ENCODE measurements at places on chromosomes 3 and 15.

DNA sequence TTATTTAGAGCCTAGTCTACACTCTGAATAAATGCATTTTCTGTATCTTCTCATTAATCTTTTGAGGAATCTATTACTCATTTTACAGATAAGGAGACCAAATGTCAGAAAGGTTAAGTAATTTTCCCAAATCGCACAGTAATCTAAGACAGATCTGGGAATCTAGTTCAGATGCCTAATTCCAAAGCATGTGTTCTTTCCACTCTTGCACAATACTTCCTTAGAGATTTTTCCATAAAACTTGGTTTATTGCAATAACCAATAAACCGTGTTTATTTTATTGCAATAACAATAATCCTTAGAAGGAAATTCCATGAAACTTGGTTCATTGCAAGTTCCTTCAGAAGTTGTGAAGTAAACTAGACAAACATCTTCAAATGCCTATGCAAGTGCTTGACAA is 17.4 kb upstream of the COL8A1 start:
- DNase-seq = no peak

DNA sequence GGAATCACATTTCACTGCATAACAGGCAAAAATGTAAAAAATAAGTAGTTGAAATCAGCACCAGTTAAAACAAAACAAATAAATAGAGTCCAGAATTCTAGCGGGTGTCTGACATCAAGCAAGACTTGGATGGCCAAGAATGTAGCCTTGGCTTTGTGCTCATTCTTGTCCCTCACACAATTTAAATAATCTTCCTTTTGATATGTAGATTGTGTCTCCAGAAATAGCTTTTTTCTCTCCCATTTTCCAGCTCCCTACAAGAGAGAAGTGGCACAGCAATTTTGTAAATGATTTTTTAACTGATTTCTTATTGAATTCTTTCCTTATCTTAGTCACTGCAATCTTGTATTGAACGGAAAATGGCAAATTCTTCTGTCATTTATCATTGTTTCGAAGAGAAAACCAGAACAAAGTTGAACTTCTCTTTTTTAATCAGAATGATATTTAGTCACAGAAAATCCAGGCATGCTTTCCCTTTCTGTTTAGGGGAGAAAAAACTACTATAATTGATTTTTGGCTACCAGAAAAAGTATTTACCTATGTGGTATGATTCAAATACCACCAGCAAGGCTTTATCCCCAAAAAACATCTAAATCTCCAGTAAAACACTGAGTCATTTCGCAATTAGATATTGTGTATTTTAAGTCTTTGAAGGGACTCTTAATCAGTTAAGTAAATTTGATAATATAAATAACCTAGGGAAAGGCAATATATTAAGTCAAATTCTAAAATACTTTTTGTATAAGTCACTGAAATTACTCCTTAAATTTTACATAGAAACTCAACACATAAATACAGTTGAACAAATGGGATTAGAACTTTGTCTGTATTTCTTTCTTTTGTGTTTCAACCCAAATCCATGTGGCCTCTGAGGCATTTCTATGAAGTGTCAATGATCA is 481.7 kb downstream of the GBE1 start:
- no peak for DNase-seq

- no peak for DNase-seq
Observed at GRCh38 chr15:62896969-62897486, 145.5 kb upstream of the TPM1 start.

GRCh38 chr3:158882445-158882844 is 80.6 kb downstream of the MFSD1 start:
- DNase-seq = no peak

GRCh38 chr3:94162700-94163099 is 99.8 kb downstream of the NSUN3 start:
- DNase-seq = no peak

- no peak for DNase-seq
Observed at GRCh38 chr15:25415217-25415616, 23.6 kb downstream of the UBE3A start.

DNA sequence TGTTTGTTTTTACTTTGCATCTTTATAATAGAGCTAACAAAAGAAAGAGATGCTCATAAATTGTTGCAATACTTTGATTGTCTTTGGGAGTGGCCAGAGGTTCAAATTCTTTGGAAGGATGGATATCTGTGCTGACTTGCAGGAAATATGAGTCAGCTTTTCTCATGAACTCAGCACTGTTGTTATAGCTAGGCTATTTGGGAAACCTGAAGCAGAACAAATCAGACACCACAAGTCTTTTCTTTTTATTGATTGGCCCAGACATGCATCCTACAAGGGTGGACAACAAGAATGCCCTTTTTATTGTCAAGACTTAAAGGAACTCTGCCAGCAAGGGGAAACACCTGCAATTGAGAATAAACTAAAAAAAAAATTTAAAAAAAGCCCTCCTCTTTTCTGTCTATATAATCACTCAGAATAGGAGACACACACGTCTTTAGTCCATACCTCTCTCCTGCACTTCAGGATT is 4.6 kb upstream of the DENND4A start:
- no peak for DNase-seq

GRCh38 chr3:4821975-4822374 is 157.3 kb upstream of the BHLHE40 start:
- DNase-seq = no peak

- DNase-seq = no peak
Observed at GRCh38 chr15:64844576-64845145, 2.9 kb downstream of the PLEKHO2 start.

DNA sequence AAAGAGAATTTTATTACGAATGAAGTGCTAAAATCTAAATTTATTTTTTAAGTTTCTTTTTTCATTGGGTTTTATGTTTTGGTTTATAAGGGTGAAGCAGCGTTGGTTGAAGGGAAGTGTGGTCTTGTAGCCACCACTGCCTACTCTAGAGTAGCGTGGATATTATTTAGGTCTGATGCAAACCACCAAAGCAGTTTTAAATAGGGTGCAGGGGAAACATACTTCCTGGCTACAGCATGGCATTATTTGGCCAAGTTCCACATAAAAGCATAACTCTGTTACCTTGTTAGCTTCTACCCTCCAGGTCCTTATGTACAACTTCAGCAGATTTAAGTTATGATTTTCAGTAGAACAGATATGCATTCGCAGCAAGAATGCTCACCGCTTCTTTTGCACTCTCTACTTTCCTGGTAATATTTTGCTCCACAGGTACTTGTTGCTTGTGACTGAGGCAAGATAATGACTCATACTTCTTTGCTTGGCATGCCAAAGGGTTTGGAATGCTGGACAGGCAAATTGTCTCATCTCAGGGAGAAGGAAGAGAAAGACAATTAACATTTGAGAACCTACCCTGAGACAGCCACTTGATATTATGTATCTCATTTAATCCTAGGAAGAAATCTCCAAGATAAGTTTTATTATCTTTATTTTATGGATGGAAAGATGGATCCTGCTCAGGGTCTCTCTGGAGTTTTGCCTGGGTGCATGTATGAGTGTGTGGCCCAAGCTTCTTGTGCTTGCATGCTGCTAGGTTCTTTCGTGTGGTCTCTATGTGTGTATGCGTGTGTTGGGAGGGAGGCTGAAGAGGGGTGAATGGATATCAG is 5.4 kb downstream of the TGFBR2 start:
- no peak for DNase-seq

GRCh38 chr3:23324745-23325144 is 121.6 kb downstream of the UBE2E2 start:
- DNase-seq = no peak

DNA sequence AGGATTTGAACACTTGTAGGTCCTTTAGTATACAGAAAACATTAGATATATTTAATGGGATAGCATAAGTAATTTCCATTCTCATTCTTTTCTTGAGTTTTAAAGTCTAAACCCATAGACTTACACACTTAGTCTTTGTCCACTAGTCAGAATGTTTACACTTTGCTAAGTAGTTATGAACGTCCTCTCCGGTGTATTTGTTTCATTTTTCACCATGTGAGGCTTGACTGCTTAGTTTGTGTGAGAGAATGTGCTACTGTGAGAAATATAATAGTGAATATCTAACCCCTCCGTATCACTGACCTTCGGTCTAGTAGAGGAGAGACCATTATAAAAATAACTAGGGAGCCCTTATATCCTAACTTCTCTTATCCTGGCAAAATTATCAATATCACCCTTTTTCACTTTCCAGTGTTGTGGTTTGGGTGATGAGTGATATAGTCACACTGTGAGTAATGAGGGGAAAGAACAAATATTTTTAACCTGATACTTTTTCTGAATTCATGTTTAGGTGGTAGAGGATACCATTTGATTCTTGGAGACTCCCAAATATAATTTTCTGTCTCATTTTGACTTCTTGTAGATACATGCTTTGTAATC is 122.4 kb downstream of the UBE2E2 start:
- DNase-seq = no peak

GRCh38 chr3:4906107-4906621 is 73.1 kb upstream of the BHLHE40 start:
- DNase-seq = no peak

- no peak for DNase-seq
Observed at GRCh38 chr3:181703601-181704420, 7.9 kb upstream of the SOX2 start.

DNA sequence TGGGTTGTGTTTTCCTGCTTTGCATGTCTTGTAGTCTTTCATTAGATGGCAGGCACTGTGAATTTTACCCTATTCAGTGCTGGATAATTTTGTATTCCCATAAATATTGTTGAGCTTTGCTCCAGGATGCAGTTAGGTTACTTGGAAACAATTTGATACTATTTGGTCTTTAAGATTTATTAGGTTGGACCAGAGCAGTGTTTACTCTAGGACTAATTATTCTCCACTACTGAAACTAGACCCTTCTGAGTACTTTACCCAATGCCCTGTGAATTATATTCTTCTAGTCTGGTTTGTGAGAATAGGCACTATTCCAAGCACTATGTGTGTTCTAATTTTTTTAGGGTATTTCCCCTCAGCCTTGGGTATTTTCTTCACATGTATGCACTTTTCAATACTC is 37.8 kb upstream of the TASOR start:
- DNase-seq = no peak

- no peak for DNase-seq
Observed at GRCh38 chr15:85692321-85692720, 102.4 kb downstream of the KLHL25 start.

DNA sequence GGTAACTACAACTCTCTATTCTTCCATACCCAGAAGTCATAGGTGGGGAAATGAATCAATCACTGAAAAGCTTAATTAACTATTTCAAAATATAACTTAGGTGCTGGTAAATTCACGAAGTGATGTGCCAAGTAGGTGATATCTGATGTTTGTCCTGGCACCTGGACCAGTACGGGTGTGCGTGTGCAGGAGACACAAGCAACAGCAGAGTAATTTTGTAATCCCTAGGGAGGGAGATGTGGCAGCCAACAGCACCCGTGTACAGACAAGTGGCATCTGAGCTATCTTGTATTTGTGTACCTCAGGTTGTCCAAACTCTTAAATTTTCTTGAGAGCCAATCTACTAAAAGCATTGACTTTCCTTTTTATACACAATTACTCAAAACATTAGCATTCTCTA is 22.8 kb downstream of the USF3 start:
- no peak for DNase-seq

DNA sequence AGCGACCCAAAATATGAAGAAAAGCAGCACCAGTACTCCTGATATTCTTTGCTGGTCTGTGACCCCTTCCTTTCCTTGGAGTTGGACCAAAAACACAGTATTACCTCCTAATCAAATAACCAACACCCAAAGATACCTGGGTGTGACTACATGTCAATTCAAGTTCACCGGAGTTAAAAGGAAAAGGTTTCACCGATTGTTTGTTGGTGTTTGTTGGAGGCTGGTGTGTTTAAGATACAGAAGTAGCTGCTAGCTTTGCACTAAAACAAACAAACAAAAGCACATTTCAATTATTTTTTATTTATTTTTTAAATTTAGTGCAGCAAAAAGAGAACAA is 81.5 kb downstream of the MYO1E start:
- no peak for DNase-seq

DNA sequence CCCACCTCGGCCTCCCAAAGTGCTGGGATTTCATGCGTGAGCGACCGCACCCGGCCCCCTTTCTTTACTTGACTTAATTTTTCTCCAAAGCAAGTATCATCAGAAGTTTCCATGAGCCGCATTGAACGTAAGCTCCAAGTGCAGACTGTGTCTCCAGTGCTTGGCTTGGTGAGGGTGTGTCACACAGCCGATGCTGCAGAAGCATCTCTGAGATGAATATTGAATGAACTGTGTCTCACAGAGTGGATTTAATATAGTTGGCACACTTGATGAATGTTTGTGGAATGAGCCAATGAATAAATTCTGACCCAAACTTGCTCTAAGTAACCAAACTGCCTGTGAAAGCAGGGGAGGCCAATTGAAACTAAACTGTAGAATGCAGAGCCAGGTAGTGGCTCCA is 159.4 kb upstream of the KBTBD8 start:
- no peak for DNase-seq

GRCh38 chr3:51974963-51975851 is at the start of gene ABHD14A:
ABHD14A (plus strand) TSS chr3:51975064; CDS start chr3:51975136, 72 bp downstream.
- no peak for DNase-seq

- DNase-seq = no peak
Observed at GRCh38 chr3:192373032-192373431, 354.3 kb downstream of the FGF12 start.

- DNase-seq = no peak
Observed at GRCh38 chr3:77524463-77524862, 484.6 kb downstream of the ROBO2 start.

GRCh38 chr3:123153125-123154019 is 48.4 kb upstream of the SEC22A start:
- DNase-seq = no peak

GRCh38 chr3:70466096-70466495 is 153.7 kb upstream of the MDFIC2 start:
- no peak for DNase-seq

GRCh38 chr3:134374791-134375581 is 739 bp upstream of the AMOTL2 start:
- no peak for DNase-seq

GRCh38 chr3:9343115-9343514 is 19.7 kb upstream of the THUMPD3 start:
- no peak for DNase-seq

DNA sequence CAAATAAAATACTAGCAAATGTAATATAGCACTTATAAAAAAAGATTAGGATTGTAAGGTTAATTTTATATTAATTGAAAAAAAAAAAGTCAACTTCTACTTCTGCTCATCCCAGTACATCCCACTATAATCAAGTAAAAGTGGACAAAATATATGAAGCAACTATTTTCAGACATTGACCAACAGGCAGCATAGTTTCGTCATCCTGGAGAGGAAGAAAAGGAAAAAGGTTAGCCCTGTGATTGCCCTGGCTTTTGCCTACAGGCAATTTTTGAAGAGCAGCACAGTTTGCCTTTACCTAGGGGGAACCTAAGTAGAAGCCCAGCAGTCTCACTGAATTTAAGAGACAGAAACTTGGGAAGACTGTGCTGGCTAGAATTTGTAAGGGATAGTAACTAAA is 52.2 kb upstream of the ACTC1 start:
- DNase-seq = no peak

- DNase-seq = no peak
Observed at GRCh38 chr3:186639778-186640472, at the start of gene FETUB. FETUB (plus strand) TSS chr3:186640399; CDS start chr3:186640461, 62 bp downstream.

GRCh38 chr3:118244761-118245160 is 789.9 kb downstream of the IGSF11 start:
- DNase-seq = no peak

GRCh38 chr3:20898962-20899361 is 713.0 kb upstream of the SGO1 start:
- no peak for DNase-seq

Measured in SIG-M5 (cell line).